ENCODE measurements at places on chromosomes 4 and X.

DNA sequence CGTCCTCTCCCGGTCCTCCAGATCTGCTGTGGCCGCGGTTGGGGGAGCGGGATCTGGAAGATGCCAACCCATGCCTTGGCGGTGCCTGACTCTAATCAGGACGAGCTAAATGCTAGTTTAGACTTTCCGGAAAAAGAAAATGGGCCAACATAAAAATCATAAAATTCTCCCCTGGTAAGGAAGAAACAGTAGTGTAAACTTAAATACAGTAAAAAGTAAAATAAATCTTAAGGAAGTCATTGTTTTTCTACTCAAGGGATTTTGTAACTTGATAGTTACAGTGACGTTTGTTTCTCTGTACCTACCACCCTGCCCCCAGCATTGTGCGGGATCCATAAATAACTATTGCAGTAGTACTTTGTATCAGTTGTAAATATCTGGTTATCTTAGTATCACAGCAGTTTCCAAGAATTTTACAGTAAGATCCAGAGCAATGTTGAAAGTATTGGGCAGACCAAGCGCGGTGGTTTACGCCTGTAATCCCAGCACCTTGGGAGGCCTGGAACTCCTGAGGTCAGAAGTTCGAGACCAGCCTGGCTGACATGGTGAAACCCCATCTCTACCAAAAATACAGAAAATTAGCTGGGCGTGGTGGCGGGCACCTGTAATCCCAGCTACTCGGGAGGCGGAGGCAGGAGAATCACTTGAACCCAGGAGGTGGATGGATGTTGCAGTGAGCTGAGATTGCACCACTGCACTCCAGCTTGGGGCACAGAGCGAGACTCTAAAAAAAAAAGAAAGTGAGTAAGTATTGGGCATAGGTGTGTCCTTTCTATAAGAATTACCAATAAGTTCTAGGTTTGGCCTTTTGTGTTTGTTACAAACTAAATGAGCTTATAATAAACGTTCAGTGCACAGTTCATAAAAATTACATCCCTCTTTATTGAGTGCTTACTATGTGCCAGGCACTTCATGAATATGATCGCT is 1.0 kb upstream of the PLA2G12A start:
- DNase-seq, result no peak

- no peak for DNase-seq
Measured at GRCh38 chrX:121160987-121161386, 113.6 kb downstream of the GLUD2 start.

DNA sequence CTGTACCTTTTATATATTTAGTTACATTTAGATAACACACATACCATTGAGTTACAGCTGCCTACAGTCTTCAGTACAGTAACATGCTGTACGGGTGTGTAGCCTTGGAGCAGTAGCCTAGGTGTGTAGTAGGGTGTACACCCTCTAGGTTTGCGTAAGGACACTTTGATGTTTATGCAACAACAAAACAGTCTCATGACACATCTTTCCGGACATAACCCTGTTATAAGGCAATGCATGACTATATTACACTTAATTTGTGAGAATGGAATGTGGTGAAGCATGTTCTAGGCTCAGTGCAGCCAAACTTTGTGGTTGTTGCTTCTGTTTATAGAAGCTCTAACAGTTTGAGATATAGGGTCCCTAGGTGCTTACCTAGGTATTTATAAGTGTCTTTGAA is 65.4 kb downstream of the SPRY1 start:
- DNase-seq, result no peak

DNA sequence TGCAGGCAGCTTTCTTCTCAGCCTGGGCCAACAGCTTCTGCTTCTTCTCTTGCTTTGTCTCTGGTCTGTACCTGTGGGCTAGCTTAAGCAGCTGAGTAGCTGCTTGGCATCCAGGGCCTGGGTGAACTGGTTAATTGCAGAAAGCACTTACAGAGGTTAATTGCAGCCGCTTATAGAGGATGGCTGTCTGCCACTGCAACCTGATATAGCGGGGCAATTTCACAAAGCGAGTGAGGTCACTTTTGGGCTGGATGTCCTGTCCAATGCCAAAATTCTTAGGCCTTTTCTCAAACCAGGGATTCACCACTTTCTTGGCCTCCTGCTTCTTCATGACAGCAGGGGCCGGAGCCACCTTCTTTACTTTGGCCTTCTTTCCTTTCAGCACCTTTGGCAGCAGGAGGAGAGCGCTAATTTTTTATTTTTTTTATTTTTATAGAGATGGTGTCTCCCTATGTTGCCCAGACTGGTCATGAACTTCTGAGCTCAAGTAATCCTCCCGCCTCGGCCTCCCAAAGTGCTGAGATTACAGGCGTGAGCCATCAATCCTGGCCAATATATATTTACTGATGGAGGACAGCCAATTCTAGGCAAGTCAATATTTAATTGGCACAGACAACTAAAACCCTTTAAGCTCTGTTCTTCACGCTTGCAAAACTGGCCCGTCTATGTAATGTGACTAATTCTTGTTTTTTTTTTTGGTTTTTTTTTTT is 61.0 kb downstream of the ENOPH1 start:
- DNase-seq, result no peak

- DNase-seq, result no peak
Measured at GRCh38 chrX:23578079-23578478, 89.2 kb upstream of the PRDX4 start.

- no peak for DNase-seq
Measured at GRCh38 chr4:10015140-10015753, 6.0 kb downstream of the SLC2A9 start.
